Uterus (tissue), 4 donors: ENCODE measurements at places on chromosomes 4 and X. TPM values are rescaled to one million over a fixed set of nuclear protein-coding genes. Genes with fewer than 3 reads are reported as not detected.
A peak's percentile ranks its signal among the peaks of the same experiment; 100 is the strongest.

DNA sequence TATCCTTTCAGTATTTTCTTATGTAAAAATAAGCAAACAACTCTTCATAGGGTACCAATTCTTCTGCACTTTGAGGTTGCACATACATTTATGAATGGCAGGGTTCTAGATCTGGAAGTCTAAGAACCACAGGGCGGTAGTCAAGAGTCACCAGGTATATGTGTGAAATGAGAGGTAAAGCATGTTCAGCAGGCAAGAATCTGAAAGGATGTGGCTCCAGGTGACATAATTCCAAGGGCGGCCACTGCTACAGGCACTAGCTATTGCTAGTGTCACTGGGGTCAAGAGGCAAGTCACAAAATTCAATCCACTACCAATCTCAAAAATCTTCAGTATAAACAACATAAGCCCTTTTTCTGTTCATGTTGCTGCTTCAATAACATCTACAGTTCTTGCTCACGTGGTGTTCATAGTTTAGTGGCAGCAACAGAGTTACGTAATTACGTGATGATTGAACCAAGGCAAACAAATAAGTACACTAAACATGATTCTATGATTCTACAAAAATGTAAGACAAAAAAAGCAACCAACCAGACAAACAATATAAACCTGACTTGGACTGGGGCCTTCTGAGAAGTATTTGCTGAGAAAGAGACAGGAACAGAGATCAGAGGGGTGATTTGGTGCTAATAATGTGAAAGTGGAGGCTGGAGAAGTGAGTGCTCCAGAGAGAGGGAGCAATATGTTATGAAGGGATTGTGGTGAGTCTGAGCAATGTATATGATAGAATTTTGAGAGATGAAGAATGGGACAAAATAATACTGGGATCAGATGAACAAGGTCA is 101.7 kb downstream of the NAA11 start:
- no peaks in the 10 kb centered on the region for H3K36me3 ChIP-seq
- no peaks in the 10 kb centered on the region for H3K4me1 ChIP-seq
- no peak for DNase-seq
- H3K4me3 ChIP-seq = no peak overlapping the region
- H3K27me3 ChIP-seq = no peaks in the 10 kb centered on the region

DNA sequence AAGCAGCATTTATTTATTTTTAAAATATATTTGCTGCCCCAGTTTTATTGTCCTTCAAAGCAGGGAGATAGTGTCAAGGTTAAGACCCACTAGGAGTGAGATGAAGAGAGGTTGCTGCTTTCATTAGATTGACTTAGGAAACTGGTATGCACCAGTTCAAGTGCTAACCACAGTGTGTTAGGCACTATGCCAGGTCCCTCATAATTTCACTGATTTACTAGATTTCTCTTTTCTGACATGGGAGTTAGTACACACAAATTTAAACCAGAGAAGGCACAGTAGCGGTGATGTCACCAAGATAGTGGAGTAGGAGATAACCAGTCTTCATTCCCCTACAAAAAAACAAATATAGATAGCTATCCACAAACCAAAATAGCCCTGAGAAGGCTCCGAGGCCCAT is 14.3 kb downstream of the RRAGB start:
- no peak overlapping the region for H3K27ac ChIP-seq
- no peak overlapping the region for H3K4me3 ChIP-seq
- no peaks in the 10 kb centered on the region for H3K4me1 ChIP-seq
- H3K36me3 ChIP-seq = no peaks in the 10 kb centered on the region
- H3K27me3 ChIP-seq = no peaks in the 10 kb centered on the region
- no peak for DNase-seq

DNA sequence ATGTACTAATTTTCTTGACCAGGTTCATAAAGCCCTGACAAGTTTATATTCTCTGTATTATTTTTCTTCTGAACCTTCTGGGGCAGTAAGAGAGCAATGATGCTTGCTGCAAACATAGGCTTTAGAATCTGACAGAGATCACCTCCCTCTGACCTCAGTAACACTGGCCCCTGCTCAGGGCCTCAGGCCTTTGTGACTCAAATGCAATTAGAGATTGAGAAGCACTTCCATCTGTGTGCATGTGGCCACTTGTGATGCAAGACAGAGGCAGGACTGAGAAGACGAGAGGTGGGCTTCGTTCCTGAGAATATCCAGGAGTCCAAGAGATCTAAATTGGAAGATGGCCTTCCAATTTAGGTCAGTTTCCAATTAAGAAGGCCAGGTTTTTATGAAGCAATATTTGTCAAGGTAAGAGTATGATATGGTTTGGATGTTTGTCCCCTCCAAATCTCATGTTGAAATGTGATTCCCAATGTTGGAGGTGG is 82.8 kb upstream of the VEGFC start:
- H3K4me1 ChIP-seq = no peaks in the 10 kb centered on the region
- no peaks in the 10 kb centered on the region for H3K36me3 ChIP-seq
- H3K27me3 ChIP-seq = no peaks in the 10 kb centered on the region
- no peak overlapping the region for H3K27ac ChIP-seq
- H3K4me3 ChIP-seq = no peak overlapping the region
- DNase-seq = no peak

GRCh38 chrX:143378851-143379250 is 138.4 kb downstream of the SPANXN3 start:
- no peak overlapping the region for H3K27ac ChIP-seq
- no peaks in the 10 kb centered on the region for H3K4me1 ChIP-seq
- no peaks in the 10 kb centered on the region for H3K36me3 ChIP-seq
- no peak overlapping the region for H3K4me3 ChIP-seq

DNA sequence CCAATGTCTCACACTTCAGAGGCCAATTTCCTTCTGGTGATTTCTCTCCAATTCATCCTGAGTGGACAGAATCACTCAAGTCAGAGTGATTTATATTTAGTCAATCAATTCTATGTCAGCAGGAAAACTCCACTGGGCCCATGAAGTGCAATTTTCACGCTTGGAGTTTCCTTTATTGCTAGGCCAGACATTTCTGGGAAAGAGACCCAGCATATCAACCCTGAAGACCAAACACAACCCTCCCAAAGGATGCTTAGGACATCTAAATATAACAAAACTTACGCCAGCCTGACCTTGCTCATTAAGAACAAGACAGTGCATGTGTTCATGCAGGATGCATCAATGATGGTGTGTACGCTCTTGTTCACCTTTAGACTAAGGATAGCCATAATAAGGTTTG is 156.4 kb downstream of the RASL11B start:
- H3K36me3 ChIP-seq = no peaks in the 10 kb centered on the region
- DNase-seq = no peak
- no peak overlapping the region for H3K4me3 ChIP-seq
- H3K27me3 ChIP-seq = no peaks in the 10 kb centered on the region
- H3K27ac ChIP-seq = no peak overlapping the region

GRCh38 chr4:21454201-21454600 is 494.4 kb downstream of the KCNIP4 start:
- H3K4me3 ChIP-seq = no peak overlapping the region
- no peaks in the 10 kb centered on the region for H3K27me3 ChIP-seq

- no peaks in the 10 kb centered on the region for H3K4me1 ChIP-seq
- no peak overlapping the region for H3K4me3 ChIP-seq
- H3K36me3 ChIP-seq = no peaks in the 10 kb centered on the region
- no peak for DNase-seq
- no peak overlapping the region for H3K27ac ChIP-seq
These were observed 21.3 kb upstream of the CXCL6 start for GRCh38 chr4:73815145-73815544.

GRCh38 chrX:125204681-125205132 is 115.0 kb upstream of the TEX13C start:
- no peaks in the 10 kb centered on the region for H3K36me3 ChIP-seq
- peak overlapping the region; percentile 72 for H3K27ac ChIP-seq
- no peak for DNase-seq

GRCh38 chr4:95547715-95548471 is 880 bp downstream of the UNC5C start:
- H3K27me3 ChIP-seq = no peaks in the 10 kb centered on the region
- peak overlapping the region; percentile 47 for H3K4me3 ChIP-seq
- H3K36me3 ChIP-seq = no peaks in the 10 kb centered on the region
- no peaks in the 10 kb centered on the region for H3K4me1 ChIP-seq
- peak; percentile 29 for DNase-seq

GRCh38 chrX:2224161-2224560 is 276.6 kb downstream of the DHRSX start:
- H3K27me3 ChIP-seq = no peaks in the 10 kb centered on the region
- H3K4me1 ChIP-seq = no peaks in the 10 kb centered on the region
- H3K4me3 ChIP-seq = no peak overlapping the region
- no peak overlapping the region for H3K27ac ChIP-seq

DNA sequence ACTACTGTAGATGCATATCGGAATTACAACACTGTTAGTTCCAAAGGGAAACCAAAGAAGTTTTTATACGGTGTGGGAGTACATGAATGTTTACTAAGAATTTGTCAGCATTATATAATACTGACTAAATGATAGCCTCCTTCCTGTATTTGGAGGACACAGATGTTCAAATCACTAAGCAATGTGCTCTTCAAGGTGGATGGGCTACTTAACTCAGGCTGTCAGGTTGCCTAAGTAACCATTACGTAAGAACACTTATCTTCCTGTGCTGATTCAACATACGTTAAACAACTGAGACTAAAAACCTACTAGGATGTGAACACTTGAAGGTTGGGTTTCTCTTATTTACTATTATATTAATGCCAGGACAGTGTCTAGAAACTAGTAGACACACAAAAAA is 81.9 kb upstream of the HPGD start:
- no peak overlapping the region for H3K4me3 ChIP-seq
- H3K4me1 ChIP-seq = no peaks in the 10 kb centered on the region
- no peak for DNase-seq

- no peak overlapping the region for H3K27ac ChIP-seq
- H3K4me3 ChIP-seq = no peak overlapping the region
- no peaks in the 10 kb centered on the region for H3K36me3 ChIP-seq
- no peak for DNase-seq
- H3K4me1 ChIP-seq = no peaks in the 10 kb centered on the region
These were observed 2.6 kb downstream of the UGT2A3 start for GRCh38 chr4:68948985-68949384.

GRCh38 chr4:78410225-78410624 is 141.3 kb upstream of the ANXA3 start:
- H3K4me3 ChIP-seq = no peak overlapping the region
- no peaks in the 10 kb centered on the region for H3K4me1 ChIP-seq
- no peak overlapping the region for H3K27ac ChIP-seq
- no peak for DNase-seq

GRCh38 chrX:137792214-137792613 is 226.3 kb downstream of the ZIC3 start:
- DNase-seq = no peak
- H3K4me3 ChIP-seq = no peak overlapping the region
- no peaks in the 10 kb centered on the region for H3K27me3 ChIP-seq

DNA sequence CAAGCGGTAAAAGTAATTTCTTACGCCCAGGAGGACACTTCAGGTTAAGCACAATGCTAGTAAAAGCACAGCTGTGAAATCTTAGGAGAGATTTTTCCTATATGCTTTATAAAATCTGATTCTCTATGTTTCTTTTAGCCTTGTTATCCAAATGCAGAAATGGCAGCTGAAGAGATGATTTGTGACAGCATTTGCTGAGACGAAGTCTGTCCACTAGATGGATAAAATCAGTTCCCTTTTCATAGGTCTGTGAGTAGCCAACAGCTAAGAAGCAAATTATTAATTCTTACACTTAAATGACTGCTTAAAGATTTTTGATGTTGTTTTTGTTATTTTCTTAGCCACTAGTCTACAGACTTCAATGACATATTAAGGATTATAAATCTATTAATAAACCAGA is 5.3 kb downstream of the GPM6A start:
- H3K4me3 ChIP-seq = no peak overlapping the region
- H3K27me3 ChIP-seq = no peaks in the 10 kb centered on the region
- DNase-seq = no peak
- no peaks in the 10 kb centered on the region for H3K4me1 ChIP-seq
- H3K36me3 ChIP-seq = no peaks in the 10 kb centered on the region
- no peak overlapping the region for H3K27ac ChIP-seq

- H3K27ac ChIP-seq = no peak overlapping the region
- H3K4me1 ChIP-seq = no peaks in the 10 kb centered on the region
- no peak overlapping the region for H3K4me3 ChIP-seq
- no peak for DNase-seq
- no peaks in the 10 kb centered on the region for H3K27me3 ChIP-seq
These were observed 29.1 kb downstream of the MCUB start for GRCh38 chr4:109589119-109589518.

DNA sequence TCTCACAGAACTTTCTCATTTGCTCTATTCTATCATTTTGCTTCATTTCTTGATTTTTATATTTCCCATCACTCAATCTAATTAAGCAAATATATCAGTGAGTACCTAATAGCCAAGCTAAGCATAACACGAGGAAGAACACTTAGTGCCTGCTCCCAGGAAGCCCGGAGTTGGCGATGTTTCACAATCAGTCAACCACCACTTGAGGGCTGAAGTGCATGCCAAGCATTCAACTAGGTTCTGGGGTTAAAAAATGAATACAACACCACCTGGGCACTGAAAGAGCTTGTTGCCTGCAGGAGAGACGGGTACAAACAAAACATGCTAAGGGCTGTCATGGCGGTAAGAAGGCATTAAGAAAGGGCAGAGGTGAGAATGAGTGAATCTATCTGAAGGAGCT is 47.5 kb downstream of the UCHL1 start:
- H3K27ac ChIP-seq = no peak overlapping the region
- H3K36me3 ChIP-seq = no peaks in the 10 kb centered on the region
- H3K4me3 ChIP-seq = no peak overlapping the region
- H3K4me1 ChIP-seq = no peaks in the 10 kb centered on the region
- DNase-seq = no peak

GRCh38 chr4:119690871-119691270 is 62.3 kb upstream of the PDE5A start:
- no peaks in the 10 kb centered on the region for H3K4me1 ChIP-seq
- no peaks in the 10 kb centered on the region for H3K36me3 ChIP-seq
- no peak overlapping the region for H3K4me3 ChIP-seq
- no peak overlapping the region for H3K27ac ChIP-seq

- no peak for DNase-seq
- no peaks in the 10 kb centered on the region for H3K4me1 ChIP-seq
- no peaks in the 10 kb centered on the region for H3K27me3 ChIP-seq
These were observed 43.2 kb upstream of the PITX2 start for GRCh38 chr4:110666030-110666429.

- no peak overlapping the region for H3K27ac ChIP-seq
- no peak for DNase-seq
- H3K4me3 ChIP-seq = no peak overlapping the region
- no peaks in the 10 kb centered on the region for H3K36me3 ChIP-seq
- no peaks in the 10 kb centered on the region for H3K4me1 ChIP-seq
These were observed 24.3 kb upstream of the PGM2 start for GRCh38 chr4:37802068-37802666.

GRCh38 chrX:130575831-130576389 is 174.1 kb downstream of the RBMX2 start:
- no peak overlapping the region for H3K27ac ChIP-seq
- no peak overlapping the region for H3K4me3 ChIP-seq
- no peaks in the 10 kb centered on the region for H3K4me1 ChIP-seq
- H3K36me3 ChIP-seq = no peaks in the 10 kb centered on the region

GRCh38 chr4:188374871-188375270 is 235.6 kb downstream of the TRIML1 start:
- H3K4me1 ChIP-seq = no peaks in the 10 kb centered on the region
- H3K4me3 ChIP-seq = no peak overlapping the region
- no peaks in the 10 kb centered on the region for H3K27me3 ChIP-seq

MXRA5 gene
- 2.9 TPM for total RNA-seq

WNK3 gene
- total RNA-seq = 10.9 TPM

PAK3 gene
- 24.8 TPM for total RNA-seq

SSX2 gene
- total RNA-seq = not detected

MPC1L gene
- total RNA-seq = not detected

ARX gene
- total RNA-seq = not detected

EXOC1 gene
- 34.3 TPM for total RNA-seq

ETNPPL gene
- total RNA-seq = not detected

ZNF718 gene
- total RNA-seq = 13.2 TPM

MND1 gene
- total RNA-seq = not detected

ANTXR2 gene
- total RNA-seq = 147 TPM

CSAG3 gene
- not detected for total RNA-seq

GLRA3 gene
- 0.41 TPM for total RNA-seq

FDCSP gene
- total RNA-seq = not detected

PHEX gene
- total RNA-seq = 2.1 TPM
